Activated T-helper 1 cell treated with anti-CD3 and anti-CD28 coated beads, Interleukin-2, amount 50 U/mL, for 16 hours (primary cell): ENCODE measurements at places on chromosomes 16 and 17.

DNA sequence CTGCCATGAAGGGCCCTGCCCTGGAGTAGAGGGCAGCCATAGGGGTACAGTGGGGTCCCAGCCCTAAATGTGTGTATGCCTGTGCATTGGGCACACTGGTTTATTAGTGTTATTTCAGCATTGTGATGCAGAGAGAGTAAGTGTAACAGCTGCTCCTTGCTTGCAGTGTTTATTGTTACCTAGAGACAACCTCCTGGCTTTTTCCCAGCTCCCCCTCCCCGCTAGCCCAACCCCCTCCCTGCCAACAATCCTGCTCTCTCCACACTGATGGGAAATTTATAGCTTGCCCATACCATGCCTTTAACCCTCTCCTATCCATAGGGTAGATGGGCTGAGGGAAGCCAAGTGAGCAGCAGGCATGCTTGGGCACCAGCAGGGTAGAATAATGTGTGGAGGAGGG, 51.3 kb downstream of the NEUROD2 start:
- DNase-seq = no peak

GRCh38 chr16:12461201-12461600, 342.5 kb downstream of the CPPED1 start:
- no peak for DNase-seq

GRCh38 chr16:9844361-9844760, 337.9 kb downstream of the GRIN2A start:
- DNase-seq = no peak

- no peak for DNase-seq
Measured at GRCh38 chr17:48100591-48101011, 677 bp downstream of the CBX1 start.

GRCh38 chr16:47046726-47047523, 73.5 kb upstream of the DNAJA2 start:
- no peak for DNase-seq

GRCh38 chr17:60887614-60888028, 210.0 kb downstream of the BCAS3 start:
- DNase-seq = no peak

DNA sequence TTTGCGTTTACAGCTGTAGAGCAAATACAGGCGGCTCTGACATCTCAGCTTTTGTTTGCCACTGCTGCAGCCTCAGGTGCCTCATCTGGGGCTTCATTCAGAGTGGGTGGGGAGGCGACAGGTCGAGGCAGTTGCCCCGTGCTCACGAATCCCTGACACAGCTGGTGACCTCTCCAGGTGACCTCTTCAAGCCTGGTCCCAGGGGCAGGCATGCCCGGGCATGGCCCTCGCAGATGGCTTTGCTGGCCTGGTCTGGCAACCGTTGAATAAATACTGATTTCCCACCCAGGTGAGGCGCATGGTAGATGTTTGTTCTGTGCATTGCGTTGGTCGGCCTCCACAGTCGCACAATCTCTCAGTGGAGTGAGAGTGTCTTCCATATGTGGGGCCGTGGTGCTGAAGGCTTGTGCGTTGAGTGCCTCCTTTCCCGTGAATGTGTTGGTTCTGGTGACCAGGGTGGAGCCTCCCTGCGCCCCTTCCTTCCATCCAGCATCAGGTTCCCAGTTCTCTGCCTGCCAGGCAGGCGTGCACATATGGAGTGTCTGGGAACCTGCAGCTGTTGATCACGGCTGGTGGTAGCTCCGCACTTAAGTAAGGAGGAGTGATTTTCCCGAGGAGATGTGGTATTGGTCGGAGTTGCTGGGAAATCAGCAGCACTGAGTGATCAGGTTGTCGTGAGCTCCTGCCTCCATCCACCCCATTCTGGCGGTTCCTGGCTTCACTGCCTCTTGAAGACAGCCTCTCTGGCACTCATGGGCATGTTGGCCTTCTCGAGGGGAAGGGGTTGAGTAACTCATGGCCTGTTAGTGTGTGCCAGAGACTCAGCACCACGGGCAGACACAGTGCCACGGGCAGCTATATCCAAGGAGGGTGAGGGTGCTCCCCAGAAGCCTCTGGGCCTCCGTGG, 149.7 kb downstream of the RPTOR start:
- DNase-seq = no peak

- DNase-seq = no peak
Measured at GRCh38 chr16:89915303-89916232, 3.1 kb upstream of the MC1R start.

DNA sequence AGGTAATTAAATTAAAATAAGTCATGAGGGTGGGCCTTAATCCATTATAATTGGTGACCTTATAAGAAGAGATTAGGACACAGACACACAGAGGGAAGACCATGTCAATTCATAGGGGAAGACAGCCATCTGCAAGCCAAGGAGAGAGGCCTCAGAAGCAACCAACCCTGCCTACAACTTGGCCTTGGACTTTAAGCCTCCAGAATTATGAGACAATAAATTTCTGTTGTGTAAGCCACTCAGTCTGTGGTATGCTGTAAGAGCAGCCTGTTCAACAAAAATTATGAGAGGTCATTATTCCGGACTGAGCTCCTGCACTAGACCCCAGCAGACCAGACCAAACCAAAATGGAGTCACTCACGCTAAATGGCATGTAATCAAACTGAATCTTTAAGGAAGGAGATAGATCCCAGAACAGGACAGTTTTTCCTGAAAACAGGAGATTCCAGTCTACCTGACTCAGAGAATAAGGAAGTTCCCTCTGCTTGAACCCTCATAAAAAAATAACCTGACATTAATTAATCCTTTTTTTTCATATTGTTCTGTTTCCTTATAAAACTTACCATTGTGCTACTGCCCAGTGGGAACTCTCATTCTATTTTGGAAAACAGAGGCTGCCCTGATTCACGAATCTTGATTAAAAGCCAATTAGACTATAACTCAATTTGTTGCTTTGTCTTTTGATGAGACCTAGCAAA, 74.3 kb downstream of the DNAH3 start:
- no peak for DNase-seq

DNA sequence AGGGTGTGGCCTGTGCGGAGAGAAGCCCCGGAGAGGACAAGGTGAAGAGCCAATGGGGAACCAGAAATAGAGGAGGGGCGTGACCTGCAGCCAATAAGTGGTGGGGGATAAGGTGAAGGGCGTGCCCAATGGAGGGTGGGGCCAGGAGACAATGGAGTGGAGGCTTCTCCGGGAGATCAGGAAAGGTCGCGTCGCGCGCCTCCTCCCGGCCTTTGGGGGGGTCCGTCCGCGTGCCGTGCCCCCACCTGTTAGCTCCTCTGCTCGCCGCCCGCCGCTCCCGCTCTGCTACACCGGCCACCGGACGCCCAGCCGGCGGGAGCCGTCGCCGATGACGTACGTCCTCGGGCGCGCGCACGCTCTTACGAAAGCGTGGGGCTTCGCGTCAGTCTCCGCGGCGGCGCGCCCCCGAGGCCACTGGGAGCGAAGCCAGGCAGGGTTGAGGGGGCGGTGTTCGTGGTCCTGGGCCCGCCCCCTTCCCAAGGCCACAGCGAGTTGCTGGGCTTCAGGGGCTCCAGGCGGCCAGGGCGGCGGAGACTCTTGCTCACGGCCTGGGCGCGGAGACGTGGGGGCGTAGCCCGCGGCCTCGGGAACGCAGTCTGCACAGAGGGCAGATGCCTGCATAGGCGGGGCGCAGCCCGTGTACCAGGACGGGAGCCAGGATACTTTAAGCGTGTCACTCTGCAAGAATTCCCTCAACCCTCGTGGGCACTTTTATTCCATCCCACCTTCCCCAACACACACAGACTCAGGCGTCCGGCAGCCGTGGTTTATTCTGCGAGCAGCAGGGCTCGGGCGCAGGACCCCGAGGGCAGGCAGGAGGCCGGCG, at the start of gene MATCAP1:
TSS of gene MATCAP1 (minus strand) at position 337 of the 826 bp plus-strand sequence. CDS start 3,353 bp downstream, outside the sequence.
- peak; percentile 86 for DNase-seq

DNA sequence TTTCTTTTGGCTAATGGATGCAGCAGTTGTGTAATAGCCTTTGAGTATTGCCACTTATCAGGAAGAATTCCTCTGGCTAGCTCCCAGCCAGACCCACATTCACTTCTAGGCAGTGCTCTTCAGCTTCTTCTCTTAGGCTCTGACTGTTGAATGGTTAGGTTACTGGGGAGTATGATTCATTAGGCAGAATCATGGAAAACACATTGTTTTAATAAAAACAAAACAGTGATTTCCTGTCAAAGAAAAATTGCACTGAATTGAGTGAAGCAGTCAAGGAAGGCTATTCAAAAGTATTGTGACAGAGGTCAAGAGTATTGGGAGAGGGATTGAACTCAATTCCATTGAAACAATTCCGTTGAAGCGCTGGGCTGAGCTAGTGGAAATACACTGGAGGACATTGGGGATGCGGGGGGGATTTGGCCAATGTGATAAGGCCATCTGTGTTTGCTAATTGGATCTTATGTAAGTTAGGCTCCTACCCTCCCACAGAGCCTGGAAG, 68.0 kb downstream of the CNTNAP4 start:
- no peak for DNase-seq

GRCh38 chr16:86768228-86768791, 190.0 kb downstream of the FOXL1 start:
- no peak for DNase-seq

GRCh38 chr16:60127196-60127595, 1393.1 kb upstream of the GOT2 start:
- DNase-seq = no peak

GRCh38 chr16:50271148-50272041, 5.0 kb downstream of the ADCY7 start:
- DNase-seq = no peak

DNA sequence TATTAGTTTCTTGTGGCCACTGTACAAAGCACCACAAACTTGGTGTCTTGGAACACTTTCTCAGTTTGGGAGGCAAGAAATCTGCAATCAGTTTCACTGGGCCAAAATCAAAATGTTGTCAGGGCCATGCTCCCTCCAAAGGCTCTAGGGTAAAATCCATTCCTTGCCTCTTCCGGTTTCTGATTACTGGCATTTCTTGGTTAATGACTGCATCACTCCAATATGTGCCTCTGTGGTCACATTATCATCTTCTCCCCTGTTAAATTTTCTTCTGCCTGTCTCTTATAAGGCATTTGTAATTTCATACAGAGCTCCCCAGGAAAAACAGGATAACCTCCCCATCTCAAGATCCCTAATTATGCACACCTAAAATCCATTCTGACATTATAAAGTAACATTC, 34.8 kb downstream of the ZNF287 start:
- DNase-seq = no peak

GRCh38 chr17:31144428-31144827, 49.7 kb downstream of the NF1 start:
- DNase-seq = no peak

DNA sequence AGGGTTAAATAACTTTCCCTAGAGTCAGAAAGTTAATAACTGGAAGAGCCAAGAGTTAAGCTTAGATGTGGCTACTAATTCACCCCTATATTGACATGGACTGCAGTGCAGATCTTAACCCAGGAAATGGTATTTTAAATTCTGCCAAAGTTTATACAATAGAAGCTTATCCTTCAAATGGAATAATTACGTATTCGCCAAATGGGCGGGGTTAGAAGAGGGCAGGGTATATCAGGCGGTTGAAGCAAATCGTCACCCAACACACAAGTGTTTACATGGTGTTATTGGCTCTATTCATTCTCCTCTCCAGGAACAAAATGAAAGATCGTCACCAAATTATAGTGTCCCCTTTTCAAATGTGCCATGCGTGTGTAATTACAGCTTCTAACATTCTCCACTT, 182.7 kb downstream of the PRKCB start:
- no peak for DNase-seq

DNA sequence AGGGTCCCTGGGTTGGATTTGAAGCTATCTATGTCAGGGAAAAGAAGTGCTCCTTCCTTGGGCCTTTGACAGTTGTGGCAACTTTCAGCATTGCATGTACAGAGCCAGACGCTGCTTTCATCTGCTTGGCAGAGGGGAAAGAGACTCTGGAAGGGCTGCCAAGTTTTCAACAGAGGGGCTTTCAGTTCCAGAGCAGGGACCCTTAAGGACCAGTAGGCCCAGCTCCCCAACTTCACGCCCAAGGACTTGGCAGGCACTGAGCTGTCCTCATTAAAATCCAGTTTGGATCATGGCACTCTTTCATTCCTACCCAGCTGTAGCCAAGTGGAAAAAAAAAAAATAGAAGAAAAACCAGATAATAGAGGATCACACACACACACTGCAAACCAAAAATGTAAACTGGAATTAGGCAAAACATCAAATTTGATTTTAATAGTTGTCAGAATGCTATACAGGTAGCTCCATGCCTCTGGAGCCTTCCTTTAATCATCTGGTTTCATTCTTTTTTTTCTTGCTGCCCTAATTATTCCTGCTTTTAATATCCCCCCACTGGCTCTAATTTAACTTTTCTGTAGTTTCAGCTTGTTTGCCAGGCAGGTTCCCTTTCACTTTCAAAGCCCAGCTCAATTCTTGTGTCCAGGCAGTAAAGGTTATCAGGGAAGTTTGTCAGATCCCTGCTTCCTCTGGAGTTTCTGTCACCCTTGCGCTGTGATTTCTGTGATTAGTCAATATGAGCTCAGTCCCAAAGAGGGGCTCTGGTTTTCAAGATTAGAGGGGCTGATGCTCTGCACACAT, 702.6 kb upstream of the CDH8 start:
- no peak for DNase-seq

DNA sequence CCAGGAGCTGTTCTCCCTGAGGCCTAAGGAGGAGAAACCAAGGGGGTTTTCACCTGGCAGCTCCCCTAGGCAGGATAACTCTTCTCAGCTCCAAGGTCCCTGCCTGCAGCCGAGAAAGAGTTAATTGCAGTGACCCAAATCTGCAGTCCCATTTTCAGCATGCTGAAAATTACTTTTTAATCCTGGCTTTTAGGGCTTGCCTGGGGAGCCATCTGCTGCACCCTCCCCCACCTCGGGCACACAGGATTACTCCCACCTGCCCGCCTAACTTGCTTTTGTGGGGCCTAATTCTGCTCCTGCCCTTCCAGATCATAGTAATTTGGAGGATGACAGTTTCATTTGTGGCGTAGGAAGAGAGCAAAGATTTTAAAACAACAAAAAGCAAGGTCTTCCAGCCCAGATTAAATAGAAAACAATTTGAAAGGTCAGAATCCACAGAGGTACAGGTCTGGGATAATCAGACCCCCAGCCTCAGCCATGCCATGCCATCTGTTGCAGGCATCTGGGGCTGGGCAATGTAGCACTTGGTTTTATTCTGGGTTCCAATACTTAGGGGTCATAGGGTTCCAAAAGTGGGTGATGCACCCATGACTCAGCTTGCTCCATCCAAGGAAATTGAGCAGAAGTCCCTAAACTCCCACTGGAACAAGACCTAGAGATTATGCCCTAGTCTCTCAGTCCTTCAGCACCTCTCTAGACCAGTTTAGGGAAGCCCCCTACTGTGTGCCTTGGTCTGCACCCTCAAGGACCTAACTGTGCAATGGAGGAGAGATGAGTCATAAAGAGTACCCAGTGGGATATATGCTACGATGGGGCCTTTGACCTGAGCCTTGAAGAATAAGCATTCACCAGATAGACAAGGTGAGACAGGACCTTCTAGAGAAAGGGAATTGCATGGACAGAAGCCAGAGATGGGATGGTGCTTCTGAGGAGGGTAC, 64.5 kb upstream of the NLK start:
- DNase-seq = no peak

GRCh38 chr17:81031566-81032550, 3.1 kb upstream of the BAIAP2 start:
- DNase-seq = no peak

DNA sequence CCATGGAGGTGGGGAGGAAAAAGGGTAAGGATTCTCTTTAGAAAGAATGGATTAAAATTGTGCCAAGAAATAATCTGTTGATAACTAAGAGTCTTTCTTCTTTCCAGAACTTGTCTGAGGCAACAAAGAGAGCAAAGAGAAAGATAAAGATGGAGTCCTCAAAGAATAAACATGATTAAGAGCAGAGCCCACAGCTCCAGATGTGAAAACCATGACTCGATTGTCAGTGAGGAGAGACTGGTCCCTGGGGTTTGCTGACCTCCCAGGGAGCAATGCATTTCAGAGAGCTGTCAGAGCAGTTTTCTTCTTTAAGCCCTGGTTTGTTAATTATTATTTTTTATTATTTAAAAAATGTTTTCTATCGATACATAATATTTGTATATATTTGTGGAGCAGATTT, 74.6 kb downstream of the TMEM100 start:
- DNase-seq = no peak
